AG08395 (cell line): ENCODE measurements at places on chromosomes 7 and 10.

GRCh38 chr7:137829337-137829992 lies 17.3 kb downstream of the DGKI start:
- no peak for DNase-seq

DNA sequence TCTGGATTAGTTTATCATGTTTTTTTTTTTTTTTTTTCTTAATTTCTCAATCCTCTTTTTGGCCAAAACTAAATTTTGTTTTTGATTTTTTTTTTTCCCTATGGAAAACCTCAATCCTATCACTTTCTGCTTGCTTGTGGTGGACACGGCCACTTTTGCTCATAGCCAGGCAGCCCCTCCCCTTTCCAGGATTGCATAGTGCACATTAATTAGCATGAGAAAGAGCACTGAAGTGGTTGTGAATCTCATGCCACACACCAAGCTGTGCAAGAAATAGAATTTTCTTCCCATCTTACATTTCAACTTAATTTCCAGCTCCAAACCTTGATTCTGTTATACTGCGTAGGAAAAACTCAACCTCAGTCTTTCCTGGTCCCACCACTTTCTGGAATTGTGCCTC lies 34.6 kb downstream of the MGAM2 start:
- DNase-seq = no peak

GRCh38 chr7:157840914-157841772 lies 504.3 kb downstream of the DNAJB6 start:
- DNase-seq = no peak

- DNase-seq = peak; percentile 85
Measured at GRCh38 chr10:123669886-123670285, 3.7 kb downstream of the GPR26 start.

DNA sequence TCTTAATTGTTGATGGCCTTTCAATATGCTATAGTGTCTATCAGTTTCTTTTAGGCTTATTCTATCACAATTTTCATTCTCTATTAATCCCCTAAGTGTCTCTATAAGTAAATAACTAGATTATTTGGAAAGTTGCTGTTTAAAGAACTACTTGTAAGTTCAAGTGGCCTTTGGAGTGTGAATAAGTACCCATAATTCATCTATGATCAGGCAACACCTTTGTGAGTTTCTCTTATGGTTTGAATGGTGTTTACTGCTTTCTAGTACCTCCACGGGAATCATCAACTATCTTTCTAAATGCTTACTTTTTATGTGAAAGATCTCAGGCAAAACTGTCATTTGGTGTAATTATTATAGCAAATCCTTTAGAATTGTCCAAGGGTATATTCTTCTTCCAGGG lies 166.7 kb downstream of the POU6F2 start:
- DNase-seq = no peak

GRCh38 chr7:30249316-30249715 lies 35.1 kb upstream of the ZNRF2 start:
- DNase-seq = no peak

- no peak for DNase-seq
Measured at GRCh38 chr7:102866535-102867215, 46.1 kb upstream of the LRRC17 start.

DNA sequence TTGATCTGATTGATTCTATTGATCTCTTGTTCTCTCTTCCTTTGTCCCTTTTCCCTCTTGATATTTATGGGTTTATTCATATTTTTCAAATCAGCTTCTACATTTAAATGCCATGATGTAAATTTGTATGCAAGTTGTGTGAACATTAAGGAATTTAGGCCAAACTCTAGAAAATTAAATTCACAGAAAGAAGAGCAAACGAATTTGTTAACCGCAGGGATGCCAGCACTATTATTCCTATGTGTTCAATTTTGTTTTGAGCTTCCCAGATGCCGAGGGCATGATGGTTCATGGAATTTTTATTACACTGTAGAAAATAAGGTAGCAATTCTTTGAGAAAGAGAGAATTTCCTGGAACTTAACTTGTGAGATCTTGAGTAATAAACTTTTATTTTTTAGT lies 220.9 kb downstream of the BUB3 start:
- no peak for DNase-seq

DNA sequence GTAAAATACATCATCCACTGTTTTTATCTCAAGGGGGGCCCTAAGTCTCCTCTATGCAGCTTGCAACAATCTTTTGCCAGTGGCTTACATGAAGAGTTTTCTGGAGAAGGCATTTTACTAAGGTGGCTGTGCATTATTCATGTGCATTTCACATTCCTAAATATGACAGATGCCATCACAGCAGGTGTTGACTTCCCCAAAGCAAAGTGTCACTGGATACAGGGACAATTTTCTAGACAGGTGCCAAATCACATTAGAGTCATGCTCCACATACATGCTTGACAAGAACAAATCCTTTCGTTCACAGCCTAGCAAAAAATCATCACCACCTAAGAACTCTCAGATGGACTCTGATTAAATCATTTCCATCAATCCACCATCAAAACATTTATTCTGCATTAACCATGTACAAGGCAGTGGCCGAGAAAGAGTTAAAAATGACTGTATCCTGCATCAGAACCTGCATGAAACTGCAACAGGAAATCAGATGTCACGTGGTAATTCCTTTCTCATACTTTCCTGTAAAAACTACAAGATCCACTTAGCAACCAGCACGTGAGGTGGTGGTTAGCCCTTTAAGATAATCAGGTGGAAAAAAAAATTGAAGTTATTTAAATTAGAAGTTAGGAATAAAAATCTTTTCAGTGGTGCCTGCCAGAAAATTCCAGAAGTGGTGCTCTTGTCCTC lies 88.2 kb upstream of the AFAP1L2 start:
- no peak for DNase-seq

- DNase-seq = peak; percentile 44
Measured at GRCh38 chr10:117005026-117005526, at the start of gene SHTN1. TSS of gene SHTN1 (minus strand) at chr10:117005187. CDS start at chr10:117005079, 108 bp downstream.

DNA sequence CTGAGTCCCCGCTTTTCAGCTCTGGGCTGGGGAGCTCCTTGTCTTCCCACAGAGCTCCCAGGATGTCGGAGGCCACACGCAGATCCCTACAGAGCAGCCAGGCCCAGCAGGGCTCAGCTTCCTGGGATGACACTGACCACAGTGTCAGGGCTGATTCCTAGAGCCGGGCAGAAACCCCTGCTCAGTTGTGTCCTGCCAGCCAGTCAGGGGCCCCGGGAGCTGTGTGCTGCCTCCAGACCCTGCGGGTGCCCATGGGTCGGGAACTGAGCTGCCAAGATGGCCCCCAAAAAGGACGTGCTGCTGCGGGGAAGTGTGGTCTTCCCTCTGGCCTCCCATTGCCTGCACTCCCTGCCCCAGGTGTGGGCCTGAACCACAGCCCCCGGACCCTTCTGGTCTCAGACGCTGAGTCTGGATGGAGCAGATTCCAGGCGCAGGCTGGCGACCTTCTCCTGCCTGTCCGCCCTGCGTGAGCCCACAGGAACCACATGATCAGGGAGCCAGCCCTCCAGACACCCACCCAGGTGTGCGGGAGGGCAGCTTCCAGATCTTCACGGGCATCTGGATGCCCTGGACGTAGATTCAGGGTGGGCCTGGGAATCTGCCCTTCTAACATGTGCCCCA lies 217.4 kb downstream of the MAD1L1 start:
- DNase-seq = no peak

DNA sequence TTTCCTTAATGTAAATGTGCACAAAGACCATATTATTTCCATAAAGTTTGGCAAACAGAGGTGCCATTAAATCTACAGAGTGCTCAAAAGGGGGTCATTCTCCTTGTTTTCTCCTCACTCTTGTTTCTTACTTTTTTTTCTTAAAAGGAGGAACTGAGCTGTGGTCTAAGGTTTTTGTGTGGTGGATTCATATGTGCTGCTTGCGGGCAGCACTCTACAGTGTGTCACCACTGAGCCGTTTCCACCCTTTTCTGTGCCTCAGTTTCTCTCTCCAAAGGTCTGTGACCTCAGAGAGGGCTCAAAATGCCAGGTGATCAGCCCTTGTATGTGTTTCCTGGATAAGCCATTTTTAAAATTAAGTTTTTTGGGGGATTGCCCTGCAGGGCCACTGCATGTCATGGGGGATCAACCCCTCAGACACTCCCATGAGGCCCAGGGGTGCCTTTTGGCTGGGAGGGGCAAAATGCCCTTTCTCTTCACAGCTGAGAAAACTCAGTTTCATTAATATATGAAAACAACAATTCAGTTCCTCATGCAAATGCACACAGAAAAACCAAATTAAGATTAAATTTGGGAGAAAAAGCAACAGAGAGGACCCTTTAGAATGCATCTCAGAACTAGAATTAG lies 56.9 kb upstream of the VOPP1 start:
- DNase-seq = no peak

- no peak for DNase-seq
Measured at GRCh38 chr7:55396233-55396785, 31.2 kb downstream of the LANCL2 start.

GRCh38 chr10:126140746-126141273 lies 244.4 kb downstream of the FANK1 start:
- no peak for DNase-seq

GRCh38 chr7:95493247-95493646 lies 7.5 kb downstream of the ASB4 start:
- DNase-seq = no peak

DNA sequence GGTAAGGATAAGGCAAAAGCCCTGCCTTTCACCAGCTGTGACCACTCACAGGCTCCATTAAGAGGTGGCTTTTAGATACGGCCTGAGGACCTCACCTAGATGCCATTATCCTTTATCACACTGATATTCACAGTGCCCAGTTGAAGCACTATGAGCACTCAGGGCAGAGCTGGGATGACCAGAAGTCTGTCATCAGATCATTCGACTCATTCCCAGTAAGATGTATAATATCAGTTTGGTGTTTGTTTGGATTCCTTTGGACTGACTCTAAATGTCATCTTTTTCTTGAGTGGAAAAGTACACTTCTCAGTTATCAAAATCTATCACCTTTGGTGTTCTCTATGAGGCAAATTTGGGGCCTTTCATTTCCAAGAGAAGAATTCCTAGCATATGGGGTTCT lies 18.7 kb downstream of the CCDC136 start:
- peak; percentile 59 for DNase-seq

GRCh38 chr10:3578682-3579081 lies 206.3 kb downstream of the KLF6 start:
- no peak for DNase-seq

- DNase-seq = no peak
Measured at GRCh38 chr7:41013117-41013516, 689.8 kb downstream of the INHBA start.

- DNase-seq = no peak
Measured at GRCh38 chr10:129344731-129345355, 122.2 kb upstream of the MGMT start.

- DNase-seq = no peak
Measured at GRCh38 chr7:35780070-35780469, 20.8 kb upstream of the SEPTIN7 start.

DNA sequence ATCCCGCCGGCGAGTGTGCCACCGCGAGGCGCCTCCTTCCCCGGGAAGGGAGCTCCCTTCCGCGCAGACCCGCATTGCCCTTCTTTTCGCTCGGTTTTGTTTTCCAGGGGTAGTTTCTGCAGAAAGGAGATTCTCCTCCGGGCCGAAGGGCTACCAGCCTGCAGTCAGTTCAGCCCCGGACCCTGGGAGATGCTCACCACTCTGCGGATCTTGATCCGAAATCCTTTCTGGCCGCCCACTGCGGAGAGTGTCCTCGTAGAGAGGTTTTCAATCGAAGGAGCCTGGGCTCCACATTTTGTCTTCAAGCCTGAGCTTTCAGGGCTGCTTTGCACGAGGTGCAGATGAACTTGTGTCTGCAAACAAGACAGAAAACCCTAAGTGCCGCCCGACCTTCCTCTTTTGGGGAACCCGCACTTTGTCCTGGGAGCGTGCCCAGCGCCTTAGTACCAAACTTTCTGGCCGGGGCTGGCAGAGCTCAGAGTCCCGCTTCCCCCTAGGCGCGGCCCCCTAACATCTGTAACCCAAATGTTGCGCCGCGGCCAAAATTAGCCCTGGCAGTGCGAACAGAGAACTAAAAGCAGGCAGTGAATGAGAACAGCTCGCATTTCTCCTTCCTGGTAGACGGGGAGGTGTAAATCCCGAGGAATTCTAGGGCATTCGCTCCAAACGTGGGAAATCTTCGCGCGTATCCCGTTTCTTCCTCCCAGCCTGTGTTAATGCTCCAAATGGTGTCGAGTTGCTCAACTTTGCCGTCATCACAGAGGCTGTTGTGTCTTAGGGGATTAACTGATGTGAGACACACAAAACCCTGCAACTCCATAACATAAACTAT lies 6.7 kb upstream of the EN2 start:
- DNase-seq = no peak

DNA sequence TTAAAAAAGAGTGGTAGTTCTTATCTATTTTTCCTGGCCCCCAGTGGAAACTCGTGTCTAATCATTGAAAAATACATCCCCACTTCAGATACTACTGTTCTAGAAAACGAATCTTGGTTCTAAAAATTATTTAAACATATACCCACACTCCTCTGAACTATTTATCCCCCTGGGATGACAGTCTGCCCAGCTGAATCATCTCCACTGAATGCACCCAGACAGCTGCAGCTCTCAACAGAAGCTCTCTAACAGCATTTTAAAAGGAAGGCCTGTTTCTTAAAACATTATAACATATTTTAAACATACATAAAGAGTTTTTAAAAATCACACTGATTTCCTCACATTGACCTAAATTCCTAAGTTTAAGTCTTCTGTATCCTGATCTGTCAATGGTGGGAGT lies 544.6 kb upstream of the PHF14 start:
- no peak for DNase-seq

- no peak for DNase-seq
Measured at GRCh38 chr10:29869593-29869992, 189.8 kb downstream of the JCAD start.

DNA sequence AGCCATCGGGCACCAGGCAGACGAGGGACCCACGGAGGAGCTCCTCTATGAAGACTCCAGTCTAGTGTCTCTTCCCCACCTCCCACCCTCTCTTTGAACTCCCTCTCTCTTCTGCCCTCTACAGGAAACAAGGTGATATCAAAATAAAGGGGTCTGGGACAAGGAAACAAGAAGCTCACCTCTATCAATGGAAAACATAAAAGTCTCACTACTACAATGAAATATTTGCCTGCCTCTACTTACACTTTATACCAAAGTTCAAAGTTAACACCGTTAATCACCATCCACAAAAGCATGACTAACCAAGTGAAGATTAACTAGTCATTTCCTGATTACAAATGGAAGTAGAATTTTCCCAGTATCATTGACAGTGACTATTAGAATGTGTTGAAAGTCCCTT lies 82.2 kb downstream of the PARD3 start:
- peak; percentile 43 for DNase-seq

- peak; percentile 95 for DNase-seq
Measured at GRCh38 chr7:100489824-100490223, 6.1 kb downstream of the NYAP1 start.
